Foreskin melanocyte (primary cell): ENCODE measurements at places on chromosomes 12 and 14.

- DNase-seq: no peak
Observed at GRCh38 chr14:96001866-96002497, 37.2 kb upstream of the C14orf132 start.

DNA sequence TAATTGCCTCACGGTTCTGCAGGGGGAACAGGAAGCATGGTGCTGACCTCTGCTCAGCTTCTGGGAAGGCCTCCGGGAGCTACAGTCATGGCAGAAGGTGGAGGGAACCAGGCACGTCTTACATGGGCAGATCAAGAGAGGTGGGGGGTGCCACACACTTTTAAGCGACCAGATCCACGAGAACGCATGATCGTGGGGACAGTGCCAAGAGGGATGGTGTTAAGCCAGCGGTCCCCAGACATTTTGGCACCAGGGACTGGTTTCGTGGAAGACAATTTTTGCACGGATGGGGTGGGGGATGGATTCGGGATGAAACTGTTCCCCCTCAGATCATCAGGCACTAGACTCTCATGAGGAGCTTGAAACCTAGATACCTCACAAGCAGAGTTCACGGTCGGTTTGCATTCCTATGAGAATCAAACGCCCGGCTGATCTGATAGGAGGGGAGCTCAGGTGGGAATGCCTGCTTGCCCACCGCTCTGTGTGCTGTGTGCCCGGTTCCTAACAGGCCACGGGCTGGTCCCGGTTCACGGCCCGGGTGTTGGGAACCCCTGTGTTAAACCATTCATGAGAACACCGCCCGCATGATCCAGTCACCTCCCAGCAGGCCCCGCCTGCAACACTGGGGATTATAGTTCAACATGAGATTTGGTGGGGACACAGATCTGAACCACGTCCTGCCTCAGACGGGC, 96.9 kb downstream of the ADGRD1 start:
- DNase-seq: no peak

- DNase-seq: no peak
Observed at GRCh38 chr14:76129851-76130576, 21.7 kb upstream of the GPATCH2L start.

GRCh38 chr14:93105362-93105761, 10.4 kb downstream of the ITPK1 start:
- DNase-seq: no peak

GRCh38 chr12:219891-220352, 6.0 kb upstream of the SLC6A12 start:
- peak; percentile 33 for DNase-seq

DNA sequence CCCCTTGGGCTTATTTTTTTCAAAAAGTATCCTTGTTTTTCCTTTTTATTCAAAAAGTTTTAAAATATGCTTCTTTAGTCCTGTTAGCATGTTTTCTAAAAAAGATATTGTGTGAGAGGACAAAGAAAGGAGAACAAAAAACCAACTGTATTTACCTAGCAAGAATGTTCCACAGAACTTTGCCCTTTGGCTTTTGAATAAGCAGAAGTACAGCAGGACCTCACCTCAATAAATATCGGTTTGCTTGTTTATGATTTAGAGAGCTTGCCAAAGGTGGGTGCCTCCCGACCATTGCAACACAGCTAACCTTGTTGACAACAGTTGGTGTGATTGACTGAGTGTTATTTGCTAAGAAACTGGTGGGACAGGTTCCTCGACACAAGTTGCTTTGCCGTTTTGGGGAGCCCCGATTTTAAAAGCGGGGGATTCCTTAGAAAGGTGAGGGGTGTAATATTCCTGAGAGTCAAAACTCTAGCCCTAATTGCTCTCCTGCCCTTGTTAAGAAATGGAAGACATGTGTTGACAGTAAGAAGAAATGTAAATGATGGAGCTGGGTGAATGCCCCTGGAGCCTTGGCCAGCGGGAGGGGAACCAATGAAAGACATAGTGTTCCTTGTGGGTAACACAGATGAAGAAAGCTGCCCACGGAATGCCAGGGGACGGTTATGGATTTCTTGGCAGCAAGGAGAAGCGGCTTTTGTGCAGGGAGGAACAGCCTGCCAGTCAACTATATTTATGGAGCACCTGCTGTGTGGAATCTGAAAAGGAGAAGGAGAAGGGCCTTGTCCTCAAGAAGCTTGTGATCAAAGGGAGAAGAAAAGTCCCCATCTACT, 13.7 kb downstream of the MYBPC1 start:
- DNase-seq: no peak

DNA sequence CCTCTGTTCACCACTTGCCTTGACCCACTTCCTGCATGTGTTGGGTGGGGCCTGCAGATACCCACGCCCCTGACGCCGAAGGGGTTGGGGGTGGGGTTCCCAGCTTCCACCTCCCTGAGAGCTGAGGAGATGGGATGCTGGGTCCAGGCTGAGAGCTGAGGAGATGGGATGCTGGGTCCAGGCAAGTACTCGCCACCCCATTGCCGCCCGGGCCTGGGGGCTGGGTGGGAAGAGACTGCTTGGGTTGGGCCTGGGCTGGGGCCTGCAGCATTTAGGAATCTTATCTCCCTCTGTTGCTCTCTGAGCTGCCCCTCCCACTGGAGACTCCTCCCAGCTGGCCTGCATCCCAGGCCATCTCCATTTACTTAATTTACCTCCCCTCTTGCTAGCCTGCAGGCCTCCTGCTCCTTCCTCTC, 17.4 kb downstream of the TEAD4 start:
- no peak for DNase-seq

DNA sequence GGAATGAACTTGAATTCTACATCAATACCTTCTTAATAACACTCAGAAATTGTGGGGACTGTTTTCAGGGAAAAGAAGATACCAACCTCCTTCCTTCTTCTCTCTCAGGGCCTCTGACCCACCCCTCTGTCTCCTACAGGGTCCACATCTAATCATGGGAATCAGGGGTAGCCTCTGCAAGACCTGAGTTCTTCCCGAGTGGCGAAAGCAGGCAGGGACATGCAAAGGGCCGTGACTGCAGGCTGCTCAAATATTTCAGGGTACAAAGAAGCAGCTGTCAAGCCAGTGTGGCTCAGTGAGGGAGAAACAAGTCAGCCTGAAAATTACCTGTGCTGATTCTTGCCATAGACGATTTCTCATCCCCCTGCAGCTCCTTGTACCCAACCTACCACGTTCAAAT, 123.1 kb upstream of the PARP11 start:
- no peak for DNase-seq

DNA sequence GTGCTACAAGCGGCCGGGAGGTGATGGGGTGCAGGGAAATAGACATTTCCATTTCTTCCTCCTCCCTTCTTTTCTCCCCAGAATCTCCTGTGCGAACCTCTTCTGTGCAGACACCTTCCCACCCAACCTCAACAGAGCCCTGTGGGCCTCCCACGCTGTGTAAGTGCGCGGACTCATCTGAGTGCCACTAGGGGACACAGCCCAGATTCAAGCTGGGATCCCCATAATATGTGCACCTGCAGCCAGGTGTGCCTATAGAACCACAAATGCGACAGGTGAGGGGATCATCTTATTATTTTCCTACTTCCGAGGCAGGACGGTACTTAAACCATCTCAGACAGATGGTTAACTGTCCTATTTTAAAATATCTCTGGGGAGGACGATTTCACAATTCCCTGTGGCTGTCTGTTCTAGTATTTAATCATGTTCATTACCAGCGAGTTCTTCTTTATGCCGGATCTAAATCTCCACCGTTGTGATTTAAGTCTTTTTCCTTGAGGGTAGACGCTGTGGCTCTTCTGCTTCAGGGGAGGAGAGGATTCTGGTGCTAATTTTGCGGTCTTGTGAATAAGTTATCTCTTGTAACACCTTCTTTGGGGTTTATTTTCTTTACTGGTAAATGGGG, 17.2 kb upstream of the CACNA1C start:
- DNase-seq: no peak

GRCh38 chr14:55845963-55846825, 266.2 kb downstream of the KTN1 start:
- no peak for DNase-seq

- peak; percentile 10 for DNase-seq
Observed at GRCh38 chr12:71046215-71046614, 111.6 kb downstream of the TSPAN8 start.

DNA sequence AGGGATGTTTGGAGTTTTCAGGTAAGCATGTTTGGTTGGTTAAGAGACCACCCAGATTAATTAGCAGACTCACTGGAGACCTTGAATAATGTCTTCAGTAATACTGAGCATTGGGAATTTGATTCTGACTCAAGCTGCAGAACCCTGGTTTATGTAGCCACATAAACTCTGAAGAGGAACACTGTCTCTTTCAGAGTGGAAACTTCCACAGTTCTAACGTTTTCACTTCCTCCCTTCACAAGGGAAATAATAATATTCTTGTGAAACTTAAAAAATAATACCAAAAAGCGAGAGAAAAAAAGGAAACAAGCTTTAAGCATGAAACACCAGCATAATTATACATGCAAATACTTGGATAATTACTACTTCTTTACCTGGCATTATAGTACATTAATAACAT, 40.0 kb upstream of the ST8SIA1 start:
- no peak for DNase-seq

GRCh38 chr12:113932381-113933196, 33.5 kb downstream of the RBM19 start:
- no peak for DNase-seq

GRCh38 chr14:89178800-89179535, 238.1 kb downstream of the FOXN3 start:
- DNase-seq: no peak

DNA sequence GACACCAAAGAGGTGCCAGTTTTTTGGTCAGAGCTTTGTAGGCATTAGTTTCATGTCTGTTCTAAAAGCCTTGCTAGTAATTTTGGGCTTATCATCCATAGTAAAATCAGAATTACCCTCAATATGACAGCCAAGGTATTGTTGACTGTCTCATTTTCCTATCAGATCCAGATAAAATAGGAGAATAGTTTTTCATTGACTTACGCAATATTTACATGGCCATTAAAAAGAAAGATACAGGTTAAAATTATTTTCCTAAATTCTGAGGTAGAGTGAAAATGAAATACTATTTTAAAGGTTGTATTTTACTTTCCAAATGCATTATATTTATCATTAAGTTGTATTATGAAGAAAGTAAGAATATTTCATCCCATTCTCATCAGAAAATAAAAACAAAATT, 203.7 kb downstream of the LRFN5 start:
- no peak for DNase-seq

GRCh38 chr12:89484470-89484869, 40.1 kb downstream of the GALNT4 start:
- peak; percentile 36 for DNase-seq

DNA sequence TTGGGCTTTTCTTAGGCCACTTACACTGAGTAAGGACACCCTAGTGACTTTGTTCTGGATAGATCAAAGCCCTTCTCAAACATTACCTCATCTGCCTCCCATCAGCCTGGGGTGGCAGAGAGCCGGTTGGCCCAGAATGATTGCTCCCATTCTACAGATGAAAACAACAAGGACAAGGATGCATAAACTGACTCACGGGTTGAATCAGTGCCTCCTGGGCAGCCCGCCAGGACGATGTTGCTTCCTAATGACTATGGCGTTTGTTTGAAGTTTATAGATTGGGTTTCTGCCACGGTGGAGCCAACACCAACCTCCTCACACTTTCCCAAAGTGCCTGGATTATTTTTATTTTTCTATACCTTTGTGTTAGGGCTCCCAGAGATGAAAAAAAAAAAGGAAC, 3.6 kb upstream of the VRK1 start:
- DNase-seq: no peak

DNA sequence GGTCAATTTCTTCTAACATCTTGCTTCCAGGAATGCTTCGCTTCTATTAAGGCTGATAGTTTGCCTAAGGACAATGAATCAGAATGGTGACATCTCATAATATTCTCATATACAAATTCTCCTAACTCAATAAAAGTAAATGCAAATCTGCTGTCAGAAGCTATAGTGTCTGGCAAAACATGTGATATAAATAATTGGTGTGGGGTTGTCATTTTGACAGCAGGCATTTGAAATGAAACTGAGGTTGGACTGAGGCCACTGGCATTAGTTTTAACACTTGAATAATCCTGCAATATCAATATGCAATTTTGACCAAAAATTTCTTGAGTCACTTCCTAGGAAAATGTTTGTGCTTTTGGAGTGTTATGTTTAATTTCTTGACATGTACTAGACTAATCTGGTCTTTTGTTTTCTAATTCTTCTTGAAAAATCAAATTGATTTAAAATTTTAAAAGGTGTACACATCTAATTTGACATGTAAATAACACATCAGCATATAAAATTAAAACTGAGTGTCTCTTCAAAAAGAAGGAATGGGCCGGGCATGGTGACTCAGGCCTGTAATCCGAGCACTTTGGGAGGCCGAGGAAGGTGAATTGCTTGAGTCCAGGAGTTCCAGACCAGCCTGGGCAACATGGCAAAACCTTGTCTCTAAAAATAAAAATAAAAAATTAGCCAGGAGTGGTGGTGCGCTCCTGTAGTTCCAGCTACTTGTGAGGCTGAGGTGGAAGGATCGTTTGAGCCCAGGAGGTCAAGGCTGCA, 92.3 kb upstream of the BTG1 start:
- no peak for DNase-seq

DNA sequence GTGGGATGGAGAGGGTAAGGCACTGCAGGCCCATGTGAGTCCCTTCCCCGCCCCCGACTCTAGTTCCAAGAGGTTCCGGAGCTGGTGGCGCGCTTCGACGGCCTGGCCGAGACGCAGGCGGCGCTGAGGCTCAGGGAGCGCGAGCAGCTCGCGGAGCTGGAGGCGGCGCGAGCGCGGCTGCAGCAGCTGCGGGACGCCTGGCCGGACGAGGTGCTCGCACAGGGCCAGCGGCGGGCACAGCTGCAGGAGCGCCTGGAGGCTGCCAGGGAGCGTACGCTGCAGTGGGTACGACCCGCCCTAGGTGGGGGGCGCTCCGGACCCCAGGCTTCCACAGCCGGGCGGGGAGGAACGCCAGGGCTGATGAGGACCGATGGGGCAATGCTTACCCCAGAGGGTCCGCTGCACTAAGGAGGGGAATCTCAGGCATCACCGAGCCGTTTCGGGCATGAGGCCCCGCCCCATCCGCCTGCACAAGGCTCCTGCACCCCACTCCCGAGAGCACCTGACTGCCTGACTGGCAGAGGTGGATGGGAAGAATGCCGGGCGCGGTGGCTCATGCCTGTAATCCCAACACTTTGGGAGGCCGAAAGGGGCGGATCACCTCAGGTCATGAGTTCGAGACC, 4.9 kb downstream of the CFAP73 start:
- no peak for DNase-seq

GRCh38 chr14:89965839-89966238, 10.1 kb downstream of the TDP1 start:
- DNase-seq: no peak

DNA sequence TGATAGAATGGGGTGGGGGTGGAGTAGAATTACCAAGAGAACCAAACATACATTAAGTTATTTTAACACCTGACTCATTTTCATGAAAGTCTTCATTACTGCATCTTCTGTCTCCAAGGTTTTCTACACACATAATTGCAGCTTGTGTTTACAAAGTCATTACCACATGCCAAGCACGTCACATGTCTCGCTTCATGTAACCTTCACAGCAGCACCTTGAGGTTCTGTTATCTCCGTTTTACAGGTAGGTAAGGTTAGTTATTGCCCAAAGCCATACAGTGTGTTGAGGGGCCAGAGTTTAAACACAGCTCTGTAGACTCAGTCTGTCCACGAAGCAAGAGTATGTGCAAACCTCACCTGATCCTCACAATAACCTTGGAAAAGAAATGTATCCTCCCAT, 64.3 kb upstream of the RBM19 start:
- DNase-seq: no peak
